Fibroblast of skin of right quadriceps (primary cell): ENCODE measurements at places on chromosomes 11 and 22.

DNA sequence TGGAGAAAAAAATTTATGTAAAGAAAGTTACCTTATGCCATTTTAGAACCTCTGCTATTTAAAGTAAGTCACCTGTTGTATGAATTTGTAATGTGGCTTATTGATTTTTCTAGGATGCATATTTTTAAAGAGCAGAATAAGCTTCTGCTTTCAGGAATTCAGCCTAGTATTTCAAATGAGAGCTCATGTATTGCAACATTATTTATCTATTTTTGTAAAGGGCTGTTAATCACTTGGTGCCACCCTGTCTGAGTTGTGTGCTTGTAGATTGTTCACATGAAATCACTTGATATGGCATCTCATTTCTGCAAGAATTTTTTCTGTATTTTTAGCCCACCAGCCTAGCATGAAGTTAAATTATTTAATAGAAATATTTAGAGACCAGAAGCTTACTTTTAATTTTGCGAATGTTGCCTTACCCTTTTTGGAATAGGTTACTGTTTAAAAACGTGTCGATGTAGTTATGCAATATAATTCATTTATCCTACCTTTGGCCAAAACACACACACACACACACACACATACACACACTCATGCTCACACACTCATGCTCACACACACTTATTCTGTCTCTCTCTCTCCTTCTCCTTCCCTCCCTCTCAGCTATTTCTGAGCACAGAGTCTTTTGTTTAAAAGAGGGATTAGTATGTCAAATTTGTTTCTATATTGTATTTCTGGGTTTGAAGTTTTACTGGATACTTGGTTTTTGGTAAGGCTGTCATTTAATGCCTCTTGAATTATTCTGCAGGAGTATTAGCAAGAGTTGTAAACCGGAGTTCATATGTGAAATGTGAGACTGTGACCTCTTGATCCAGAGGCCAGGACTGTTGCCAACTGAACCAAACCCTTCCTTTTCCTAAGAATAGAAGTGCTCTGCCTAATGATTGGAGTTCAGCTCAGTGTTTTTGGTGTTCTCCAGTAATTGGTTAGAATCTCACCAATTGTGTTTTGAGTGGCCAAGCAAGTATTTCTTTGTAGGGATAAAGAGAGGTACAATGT lies 34.4 kb downstream of the YAP1 start:
- DNase-seq = peak; percentile 38

DNA sequence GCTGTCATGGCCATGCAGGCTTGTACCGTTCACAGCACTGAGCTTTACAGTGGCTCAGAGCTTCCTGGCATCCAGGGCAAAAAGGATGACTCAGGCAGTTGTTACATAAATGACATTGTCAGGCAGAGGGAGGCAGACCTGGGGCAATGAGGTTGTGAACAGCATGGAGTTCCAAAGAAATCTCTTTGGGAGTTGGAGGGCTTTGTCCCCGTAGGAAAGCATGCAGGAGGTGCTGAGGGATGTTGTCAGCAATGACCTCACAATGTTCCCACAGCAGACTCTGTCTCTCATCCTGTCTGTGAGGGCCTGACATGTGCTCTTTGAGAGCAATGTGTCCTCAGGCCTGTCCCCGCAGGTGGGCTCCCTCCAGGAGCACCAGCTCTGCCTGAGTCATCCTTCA lies 25.9 kb upstream of the PDE2A start:
- DNase-seq = peak; percentile 30

DNA sequence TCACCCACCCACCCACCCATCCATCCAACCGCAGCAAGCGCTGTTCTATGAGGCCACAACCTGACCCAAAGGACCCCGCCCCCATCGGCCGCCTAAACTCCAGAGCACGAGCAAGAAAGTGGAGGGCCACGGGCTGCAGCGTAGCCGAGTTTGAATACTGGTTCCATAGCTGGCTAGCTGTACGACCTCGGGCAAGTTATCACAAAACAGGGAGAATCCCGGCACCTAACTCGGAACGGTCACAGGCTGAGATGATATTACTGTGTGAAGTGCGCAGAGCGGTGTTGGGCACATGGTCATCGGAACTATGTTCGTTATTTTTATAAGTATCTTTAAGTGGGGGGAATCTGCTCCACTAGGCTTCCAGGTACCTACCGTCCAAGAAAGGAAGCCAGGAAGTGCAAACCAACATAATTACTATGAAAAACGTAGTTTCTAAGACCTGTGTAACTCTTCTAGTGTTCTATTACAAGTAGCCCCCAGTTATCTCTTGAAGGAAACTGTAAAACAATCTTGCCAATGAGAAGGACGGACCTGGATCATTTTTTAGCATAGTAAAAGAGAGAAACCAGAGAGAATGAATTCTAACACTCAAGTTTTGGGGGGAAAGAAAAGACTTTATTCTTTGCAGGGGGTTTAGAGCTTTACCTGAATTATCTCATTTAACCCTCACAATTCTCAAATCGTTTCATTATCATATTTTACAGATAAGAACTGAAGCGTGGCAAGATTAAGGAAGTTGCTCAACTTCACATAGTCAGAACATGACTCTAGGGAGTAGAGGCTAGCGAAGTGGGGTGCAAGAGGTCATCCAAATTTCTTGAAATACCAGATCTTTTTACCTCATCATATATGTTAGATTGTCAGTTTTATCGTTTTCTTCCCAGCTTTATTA lies 663 bp upstream of the BUD13 start:
- no peak for DNase-seq

DNA sequence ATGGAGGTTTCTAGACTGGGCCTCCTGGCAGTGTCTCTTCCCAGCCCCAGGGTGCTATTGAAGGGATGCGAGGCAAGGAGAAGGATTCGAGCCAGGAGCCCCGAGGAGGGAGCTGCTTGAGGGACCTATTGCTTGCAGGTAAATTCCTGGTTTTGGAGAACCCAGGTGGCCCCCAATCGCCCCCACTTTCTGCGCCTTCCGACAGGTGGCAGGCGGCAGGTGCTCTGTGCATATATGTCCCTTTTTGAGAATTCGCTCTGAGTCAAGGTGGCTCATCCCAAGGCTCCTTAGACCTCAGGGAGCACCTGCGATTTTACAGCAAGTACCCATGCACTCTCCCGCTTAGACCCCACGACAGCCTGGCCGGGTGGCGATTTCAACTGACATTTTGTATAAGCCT lies 40.3 kb upstream of the SHISAL1 start:
- DNase-seq = no peak

GRCh38 chr11:66846671-66847091 lies 3.4 kb downstream of the RCE1 start:
- no peak for DNase-seq

DNA sequence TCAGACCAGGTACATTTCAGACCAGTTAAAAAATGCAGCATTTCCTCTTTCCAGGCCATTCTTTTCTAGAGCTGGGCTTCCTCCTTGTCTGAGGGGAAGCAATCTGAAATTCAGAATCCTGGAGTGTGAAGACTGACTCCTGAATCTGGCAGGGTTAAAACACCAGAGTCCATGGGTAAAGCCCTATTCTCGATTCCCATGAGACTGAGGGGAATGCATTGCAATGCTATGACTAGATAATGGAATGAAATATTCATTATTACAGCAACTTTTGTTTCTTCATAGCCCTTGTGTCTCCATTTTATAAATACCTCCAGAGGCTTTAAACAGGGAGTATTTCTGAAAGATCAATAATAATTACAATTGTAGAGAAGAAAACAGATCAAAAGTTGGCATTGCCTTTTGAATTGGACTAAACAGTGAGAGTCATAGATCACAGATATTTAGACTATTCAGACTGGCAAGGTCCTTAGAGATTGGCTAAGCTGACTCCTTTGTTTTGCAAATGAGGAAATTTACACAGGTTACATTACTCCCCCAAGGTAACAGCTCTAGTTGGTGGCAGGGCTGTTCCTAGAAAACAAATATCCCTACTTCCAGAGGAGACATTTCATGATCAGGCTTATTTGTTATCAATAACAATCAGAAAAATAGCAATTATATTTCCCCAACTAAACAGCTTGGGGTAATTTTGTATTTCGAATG lies 632.6 kb upstream of the KIRREL3 start:
- DNase-seq = peak; percentile 49

GRCh38 chr11:36339888-36340287 lies 43.8 kb downstream of the PRR5L start:
- DNase-seq = no peak

- peak; percentile 35 for DNase-seq
Measured at GRCh38 chr11:86918973-86919372, 36.2 kb downstream of the FZD4 start.

- DNase-seq = no peak
Measured at GRCh38 chr11:57054817-57055216, 66.1 kb downstream of the OR5AK2 start.

DNA sequence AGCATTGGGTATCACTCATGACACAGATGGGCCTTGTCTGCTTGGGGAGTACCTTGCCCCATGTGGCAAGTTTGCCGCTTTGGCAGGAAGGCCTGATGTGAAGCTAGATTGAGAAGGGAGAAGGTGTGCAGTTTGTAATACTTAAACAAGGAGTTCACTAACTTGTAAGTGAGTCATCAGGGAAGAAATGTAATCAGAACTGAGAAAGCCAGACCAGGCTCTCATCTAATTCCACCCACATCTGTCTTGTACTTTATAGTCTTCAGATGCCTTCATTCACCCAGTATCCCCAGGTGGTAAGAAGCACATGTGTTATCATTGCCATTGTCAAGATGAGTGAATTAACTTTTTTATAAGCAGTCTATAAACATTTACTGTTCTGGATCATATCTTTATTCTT lies 116.0 kb upstream of the DDI1 start:
- peak; percentile 45 for DNase-seq

DNA sequence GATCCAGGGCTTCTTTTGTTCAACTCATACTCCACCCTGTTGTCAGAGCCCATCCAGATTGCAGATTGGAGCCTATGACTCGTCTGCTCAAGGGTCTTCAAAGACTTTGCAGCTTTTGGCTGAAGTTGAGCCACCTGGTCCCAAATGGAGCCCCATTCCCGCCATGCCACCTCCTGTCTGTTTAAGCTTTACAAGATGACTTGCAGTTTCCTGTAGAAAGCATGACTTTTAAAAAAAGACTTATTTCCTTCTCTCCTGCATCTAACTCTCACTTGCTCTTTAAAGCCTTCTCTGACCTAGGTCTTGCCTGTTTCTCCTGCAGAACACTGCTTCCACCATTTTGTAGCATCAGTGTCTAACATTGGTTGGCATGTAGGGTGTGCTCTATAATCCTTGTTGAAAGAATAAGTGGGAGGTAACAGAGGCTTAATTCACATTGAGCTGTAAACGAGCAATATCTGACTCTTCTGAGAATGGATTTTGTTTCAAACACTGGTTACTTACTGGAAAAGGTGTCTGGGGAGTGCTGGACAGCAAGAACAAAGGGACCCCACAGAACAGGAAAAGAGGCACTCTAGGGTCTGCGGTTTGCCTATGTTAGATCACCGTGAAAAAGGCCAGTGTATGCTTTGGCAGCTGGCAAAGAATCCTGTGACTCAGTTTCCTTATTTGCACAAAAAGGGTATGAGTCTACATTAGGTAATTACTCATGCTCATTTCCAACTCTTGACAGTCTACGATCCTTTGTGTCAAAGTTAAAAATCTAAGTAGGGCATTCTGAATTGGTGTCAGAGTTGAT lies 30.3 kb downstream of the NF2 start:
- no peak for DNase-seq

DNA sequence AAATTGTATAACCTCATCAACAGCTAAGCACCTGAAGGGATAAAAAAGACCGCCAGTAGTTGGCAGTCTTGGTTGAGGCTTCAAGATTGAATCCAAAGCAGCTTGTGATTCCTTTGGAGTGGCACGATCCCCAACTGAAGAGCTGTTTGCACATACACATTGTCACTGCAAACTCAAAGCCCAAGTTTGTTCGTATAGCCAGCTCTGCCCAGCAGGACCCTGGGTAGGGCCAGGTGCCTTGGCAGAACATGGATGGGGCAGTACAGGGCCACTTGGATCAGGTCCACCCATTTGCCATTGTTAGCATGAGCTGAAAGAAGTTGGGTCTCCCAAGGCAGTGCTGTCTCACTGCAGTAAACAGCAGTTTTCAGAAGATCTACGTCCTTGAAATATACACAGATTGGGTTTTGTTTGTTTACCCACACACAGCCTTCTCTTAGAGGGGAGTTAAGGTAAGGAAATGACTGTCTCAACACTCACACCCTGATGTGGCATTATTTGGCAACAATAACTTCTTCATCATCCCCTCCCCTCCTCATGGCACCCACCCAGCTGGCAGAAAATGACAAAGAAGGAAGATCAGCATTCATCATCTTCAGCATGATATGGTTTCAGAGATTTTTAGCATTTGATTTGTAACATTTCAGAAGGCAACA lies 132.9 kb downstream of the COMMD9 start:
- no peak for DNase-seq

DNA sequence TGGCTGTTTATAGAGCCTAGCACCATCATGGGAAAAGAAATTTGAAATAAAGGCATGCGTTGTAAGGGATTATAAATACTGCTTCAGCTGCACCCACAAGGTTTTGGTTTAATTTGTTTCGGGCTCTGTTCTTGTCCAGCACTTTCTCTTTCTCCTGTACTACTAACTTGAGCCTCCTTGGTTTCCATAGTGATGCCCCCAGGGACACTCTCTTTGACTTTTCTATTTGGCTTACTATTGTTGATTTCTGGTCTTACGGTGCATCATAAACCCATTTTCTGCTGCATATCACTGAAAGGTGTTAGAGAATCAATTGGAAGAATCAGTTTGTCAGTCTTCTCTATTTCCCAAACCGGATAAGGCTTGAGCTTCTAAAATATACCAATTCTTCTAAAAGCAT lies 1674.3 kb upstream of the RAG2 start:
- DNase-seq = no peak

GRCh38 chr11:62428871-62429560 lies 10.2 kb downstream of the SCGB1A1 start:
- DNase-seq = peak; percentile 65

DNA sequence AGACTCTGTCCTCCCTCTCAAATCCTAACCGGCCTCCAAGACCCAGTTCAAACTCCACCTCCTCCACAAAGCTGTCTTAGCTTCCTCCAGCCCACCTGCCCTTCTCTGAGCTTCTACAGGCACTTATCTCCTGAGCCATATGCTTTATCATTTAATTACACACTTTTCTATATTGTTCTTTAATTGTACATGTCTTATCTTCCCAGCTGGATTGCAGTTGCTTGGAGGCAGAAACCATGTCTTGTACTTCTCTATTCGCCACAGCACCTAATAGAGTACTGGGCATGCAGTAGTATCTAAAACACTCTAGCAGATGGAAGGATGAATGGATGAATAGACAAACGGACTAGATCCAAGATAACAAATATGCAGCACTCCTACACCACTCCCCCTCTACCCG lies 11.3 kb downstream of the TRIM29 start:
- DNase-seq = no peak
